ENCODE measurements at places on chromosomes 5 and 9.

- no peak for DNase-seq
Observed at GRCh38 chr5:157989296-157989695, 130.4 kb upstream of the CLINT1 start.

DNA sequence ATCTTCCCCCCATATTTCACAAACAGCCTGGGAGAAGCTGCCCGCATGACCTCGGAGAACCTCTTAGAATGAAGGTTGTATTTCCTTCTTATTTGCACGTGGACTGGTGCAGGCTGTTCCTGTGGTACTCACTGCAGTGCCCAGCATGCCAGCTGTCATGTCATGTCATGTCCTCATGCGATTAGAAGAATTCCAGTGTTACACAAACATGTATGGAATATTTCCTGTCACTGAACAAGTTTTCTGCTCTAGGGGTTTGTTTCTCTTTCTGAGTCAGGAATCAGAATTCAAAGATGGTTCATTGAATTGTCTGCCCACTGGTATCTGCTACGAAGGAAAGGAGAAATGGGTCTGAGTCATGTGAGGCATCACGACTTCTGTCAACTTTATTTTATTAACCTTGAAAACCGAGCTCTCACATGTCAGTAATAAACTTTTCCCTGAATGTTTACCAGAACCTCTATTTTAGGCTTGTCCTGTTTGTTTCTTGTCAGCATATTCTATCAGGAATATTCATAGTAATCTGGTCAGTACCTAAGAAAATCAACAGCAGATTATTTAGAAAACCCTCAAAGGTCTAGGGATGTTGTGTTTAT is 415.6 kb downstream of the GADD45G start:
- DNase-seq, result no peak

DNA sequence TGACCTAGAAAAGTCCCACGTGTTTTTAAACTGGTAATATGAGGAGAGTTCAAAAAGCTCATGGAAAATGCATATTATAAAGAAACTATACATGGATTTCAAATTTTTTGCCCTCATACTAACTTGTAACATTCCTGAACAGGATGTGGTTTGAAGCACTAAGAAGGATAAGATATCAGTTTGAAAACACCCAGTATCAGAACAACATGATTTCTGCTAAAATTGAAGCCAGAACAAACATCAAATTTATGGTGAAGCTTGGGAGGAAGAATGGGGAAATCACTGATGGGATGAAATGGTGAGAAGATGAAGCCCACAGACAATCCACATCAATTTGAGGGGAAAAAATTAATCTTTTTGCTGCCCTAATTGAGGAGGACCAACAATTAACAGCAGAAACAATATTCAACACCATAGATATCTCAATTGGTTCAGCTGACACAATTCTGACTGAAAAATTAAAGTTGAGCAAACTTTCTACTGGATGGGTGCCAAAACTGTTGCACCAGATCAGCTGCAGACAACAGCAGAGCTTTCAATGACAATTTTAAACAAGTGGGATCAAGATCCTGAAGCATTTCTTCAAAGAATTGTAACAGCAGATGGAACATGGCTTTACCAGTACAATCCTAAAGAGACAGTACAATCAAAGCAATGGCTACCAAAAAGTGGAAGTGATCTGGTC is 113.2 kb upstream of the SNX2 start:
- no peak for DNase-seq

DNA sequence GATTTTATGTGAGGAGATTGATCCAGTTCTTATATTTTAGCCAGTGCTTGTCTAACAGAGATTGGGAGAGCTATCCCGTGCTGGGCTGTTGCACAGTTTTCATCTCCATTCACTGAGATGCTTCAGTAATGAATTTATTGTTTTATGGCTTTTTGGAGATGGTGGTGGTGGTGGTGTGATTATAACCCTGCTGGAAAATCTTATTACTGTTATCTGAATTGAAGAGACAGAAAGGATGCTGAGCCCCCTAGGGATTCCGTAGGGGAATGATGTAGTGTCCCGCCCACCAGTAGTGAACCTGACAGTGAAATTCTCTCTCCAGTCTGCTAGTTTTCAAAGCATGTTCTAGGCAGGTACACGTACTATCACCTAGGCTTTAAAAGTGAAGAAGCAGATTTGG is 1.9 kb downstream of the RAI14 start:
- DNase-seq, result no peak

GRCh38 chr5:130462516-130462915 is 558.3 kb downstream of the CHSY3 start:
- no peak for DNase-seq

- DNase-seq, result no peak
Observed at GRCh38 chr9:98108531-98109031, 10.4 kb downstream of the TRIM14 start.

GRCh38 chr5:94228791-94229190 is 389.6 kb downstream of the KIAA0825 start:
- DNase-seq, result no peak

- no peak for DNase-seq
Observed at GRCh38 chr5:2511126-2511525, 240.4 kb downstream of the IRX2 start.

DNA sequence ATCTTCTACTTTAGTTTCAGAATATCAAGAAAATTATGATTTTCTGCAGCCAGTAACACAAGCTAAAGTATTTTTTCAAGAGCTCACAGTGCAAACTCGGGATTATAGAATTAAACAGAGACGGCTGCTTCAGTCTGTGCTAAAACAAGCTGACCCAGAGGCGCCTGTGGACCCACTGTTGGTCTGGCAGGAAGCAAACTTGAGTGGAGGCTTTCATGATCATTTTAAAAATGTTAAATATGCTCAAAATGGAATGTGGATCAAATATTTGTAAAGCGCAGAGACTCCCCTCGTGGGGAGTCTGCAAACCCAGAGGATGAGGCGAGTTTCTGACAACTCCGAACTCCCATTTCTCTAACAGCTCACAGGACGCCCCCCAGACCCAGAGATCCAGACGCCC is 13.0 kb downstream of the ROR2 start:
- no peak for DNase-seq

DNA sequence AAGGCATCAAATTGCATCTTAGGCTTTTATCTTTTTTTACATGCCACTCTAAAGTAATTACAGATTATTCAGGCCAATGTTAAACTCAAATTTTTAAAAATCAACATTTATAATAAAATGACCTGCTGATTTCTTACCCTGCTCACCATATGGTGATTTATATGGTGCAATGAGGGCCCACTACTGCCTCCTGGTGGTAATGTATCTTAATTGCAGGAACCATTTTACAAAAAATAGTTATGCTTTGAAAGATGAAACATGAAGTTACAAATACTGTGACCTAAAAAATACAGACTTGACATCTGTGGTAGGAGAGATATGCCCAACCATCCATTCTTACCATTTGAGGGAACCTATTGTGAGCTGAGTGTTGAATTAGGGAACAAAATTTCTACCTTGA is 292.6 kb upstream of the TAS2R1 start:
- no peak for DNase-seq

- no peak for DNase-seq
Observed at GRCh38 chr9:115551396-115551795, 433.4 kb upstream of the TNC start.

GRCh38 chr5:131848662-131849061 is 51.8 kb upstream of the FNIP1 start:
- DNase-seq, result no peak

GRCh38 chr9:132370592-132370991 is 15.8 kb upstream of the SETX start:
- no peak for DNase-seq

DNA sequence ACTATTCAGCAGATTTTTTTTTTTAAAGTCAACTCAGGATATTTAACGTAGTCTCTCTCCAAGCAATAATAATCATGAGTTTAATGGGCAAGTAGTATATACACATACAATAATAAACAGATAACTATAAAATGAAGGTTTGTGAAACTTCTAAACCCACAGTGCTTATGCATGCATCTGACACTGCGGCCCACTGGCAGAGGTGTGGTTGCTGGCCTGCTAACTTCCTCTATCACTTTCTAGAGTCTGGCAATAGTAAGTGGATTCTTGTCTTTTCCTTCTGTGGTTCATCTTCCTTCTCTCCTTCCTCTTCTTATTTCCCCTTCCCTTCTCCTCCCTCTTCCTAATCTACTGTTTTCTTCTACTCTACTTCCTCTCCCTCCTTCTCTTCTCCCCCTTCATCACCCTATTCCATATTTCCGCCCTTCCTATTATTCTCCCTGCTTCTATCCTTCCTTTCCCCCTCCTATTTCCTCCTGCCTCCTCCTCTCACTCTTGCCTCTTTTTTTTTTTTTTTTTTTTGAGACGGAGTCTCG is 18.6 kb upstream of the AGXT2 start:
- no peak for DNase-seq

- no peak for DNase-seq
Observed at GRCh38 chr5:115983519-115983918, 21.2 kb downstream of the LVRN start.

DNA sequence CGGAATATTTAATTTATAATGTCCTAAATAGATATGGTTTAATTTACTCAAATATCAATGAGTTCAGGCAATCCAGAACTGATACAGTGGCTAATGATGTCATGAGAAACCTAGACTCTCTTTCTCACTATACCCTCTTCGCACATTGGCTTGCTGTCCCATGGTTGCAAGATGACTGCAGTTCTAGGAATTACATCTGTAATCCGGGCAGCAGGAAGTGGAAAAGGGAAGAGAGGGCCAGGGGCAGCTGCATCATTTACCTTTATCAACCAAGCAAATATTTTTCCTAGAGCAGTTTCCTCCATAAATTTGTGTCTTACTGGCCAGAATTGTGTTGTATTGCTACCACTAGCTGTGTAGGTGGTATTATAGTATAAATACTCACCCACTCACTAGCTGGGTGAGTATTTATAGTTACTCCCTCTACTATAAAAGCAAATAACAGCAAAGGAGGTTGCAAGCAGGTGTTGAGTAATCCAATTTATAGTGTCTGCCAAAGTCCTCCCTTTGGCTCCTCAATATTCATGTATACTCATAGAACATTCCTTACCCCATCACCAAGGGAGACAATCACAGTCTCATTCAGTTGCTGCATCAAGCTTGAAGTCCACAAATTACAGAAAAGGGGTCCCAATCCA is 168.8 kb downstream of the DROSHA start:
- no peak for DNase-seq

DNA sequence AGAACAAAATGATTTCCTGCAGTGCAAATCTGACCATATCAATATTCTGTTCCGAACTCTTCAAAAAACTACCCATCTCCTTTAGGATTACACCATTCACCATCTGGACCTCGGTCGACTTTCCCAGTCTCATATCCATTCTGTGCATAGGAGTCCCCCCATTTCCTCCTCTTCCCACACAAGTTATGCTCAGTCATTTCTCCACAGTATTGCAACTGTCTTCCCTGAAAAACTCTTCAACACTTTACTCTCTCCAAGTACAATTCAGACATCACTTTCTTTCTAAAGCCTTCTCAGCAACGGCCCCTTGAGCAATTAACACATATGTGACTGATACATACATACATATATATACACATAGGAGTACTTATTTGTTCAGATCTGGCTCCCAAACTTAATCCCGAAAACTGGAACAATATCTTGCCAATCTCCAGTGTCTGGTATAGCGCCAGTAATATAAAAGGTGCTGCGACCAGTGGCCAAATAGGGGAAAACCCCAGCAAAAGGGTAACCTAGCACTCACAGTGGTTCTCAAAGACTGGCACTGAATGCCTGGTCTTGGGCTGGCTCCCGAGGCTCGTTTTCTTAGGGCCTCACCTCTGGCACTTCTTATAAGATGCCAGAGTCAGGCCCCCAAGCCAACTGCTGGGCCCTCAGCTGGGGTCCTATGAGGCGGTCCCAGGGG is 629 bp downstream of the ZBTB26 start:
- no peak for DNase-seq

DNA sequence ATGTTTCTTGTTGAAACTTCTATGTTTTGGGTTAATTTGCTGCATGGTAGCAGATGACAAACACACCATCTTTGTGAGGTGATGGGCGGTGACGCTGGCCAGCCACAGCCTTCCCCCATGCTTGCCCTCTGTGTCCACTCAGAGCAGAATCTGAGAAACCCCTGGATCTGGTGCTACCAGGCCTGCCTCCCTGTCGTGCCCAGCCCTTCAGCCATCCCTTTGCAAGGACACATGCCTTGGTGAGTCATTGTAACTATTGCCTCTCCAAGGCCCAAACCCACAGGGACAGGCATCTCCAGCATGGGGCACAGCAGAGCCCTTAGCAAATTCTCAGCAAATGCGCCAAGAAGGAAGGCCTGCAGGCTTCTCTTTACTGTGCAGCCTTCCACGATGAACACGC is 48.1 kb upstream of the FCN1 start:
- no peak for DNase-seq

GRCh38 chr5:164041105-164041504 is 535.7 kb downstream of the MAT2B start:
- DNase-seq, result no peak

GRCh38 chr5:17992291-17992690 is 358.0 kb downstream of the TAF11L14 start:
- peak; percentile 8 for DNase-seq

GRCh38 chr5:142743592-142744441 is 26.4 kb upstream of the ARHGAP26 start:
- DNase-seq, result no peak

DNA sequence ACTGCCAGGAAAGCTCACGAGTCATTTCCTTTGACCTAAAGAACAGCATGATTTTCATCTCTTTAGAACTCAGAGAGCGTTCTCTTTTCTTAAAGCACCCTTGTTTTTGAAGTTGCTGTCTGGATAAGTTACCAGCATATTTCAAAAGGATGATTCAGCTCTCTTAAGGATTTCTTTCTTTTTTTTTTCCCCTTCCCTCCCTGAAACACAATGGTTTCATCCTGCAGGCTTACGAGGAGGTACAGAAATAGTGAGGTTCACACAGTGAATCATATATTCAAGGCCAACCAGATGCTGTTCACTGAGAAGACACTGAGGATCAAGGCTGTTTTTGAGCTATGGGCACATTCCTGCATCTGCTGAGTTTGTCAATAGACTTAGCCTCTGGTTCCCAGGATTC is 257.2 kb downstream of the KIF4B start:
- DNase-seq, result no peak

DNA sequence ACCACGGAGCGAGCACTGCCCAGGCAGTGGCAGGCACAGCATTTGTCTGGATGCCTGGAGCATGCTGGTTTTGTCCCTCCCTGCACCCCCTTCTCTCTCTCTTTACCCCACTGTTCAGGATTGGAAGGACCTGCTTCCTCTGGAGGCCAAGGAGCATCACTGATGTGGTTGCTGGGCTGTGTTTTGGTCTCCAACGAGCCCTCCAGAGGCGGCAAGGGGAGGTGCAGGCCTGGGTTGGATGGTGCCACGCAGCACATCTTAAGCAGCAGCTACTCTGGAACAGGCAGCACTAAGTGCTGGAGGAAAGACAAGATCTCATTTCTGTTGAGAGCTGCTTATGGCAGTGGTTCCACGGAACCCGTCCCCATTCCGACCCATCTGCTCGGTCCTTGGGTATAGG is 139.6 kb downstream of the CMYA5 start:
- no peak for DNase-seq

Data from retina (tissue), 1 donor.